Renal cortical epithelial cell (primary cell): ENCODE measurements at places on chromosomes 12 and 14.
A peak's percentile ranks its signal among the peaks of the same experiment; 100 is the strongest.

- DNase-seq: no peak
These were observed 28.8 kb downstream of the SENP1 start for GRCh38 chr12:48077111-48077510.

GRCh38 chr14:33671556-33671955 lies 279.3 kb downstream of the EGLN3 start:
- peak; percentile 23 for DNase-seq

DNA sequence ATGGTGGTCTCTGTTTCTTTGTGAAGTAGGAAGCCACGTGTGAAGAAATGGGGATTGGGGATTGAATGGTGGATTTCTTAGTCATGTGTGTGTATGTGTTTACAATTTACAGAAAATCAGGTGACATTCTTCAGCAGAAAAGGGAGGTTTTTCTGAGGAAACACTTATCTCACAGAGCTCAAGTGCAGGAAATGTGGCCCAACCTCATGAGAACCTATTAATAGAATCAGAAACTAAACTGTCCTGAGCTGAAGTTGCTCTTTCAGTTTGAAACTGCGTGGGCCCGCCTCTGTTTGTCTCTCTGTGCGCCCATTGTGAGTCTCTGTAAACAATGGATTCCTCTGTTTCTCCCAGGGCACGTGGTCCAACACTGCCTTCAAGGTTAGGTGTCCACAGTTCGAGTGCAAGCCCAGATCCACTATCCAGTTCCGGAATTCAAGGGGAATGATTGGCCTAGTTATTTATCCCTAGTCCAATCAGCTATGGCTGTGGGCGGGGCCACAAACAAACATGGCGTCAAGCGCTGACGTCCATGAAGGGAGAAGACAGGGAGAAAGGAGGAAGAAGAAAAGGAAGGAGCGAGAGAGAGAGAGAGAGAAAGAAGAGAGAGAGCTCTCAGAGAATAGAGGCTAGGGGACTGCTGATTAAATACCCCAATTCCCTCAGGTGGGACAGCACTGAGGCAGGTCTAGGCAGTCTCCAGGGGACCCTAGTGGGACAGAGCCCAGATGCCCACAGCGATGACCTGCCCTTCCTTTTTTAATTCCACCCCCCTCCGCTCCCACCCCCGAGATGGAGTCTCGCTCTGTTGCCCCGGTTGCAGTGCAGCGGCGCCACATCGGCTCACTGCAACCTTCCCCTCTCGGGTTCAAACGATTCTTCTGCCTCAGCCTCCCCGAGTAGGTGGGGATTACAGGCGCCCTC lies 31.4 kb upstream of the C12orf76 start:
- no peak for DNase-seq

DNA sequence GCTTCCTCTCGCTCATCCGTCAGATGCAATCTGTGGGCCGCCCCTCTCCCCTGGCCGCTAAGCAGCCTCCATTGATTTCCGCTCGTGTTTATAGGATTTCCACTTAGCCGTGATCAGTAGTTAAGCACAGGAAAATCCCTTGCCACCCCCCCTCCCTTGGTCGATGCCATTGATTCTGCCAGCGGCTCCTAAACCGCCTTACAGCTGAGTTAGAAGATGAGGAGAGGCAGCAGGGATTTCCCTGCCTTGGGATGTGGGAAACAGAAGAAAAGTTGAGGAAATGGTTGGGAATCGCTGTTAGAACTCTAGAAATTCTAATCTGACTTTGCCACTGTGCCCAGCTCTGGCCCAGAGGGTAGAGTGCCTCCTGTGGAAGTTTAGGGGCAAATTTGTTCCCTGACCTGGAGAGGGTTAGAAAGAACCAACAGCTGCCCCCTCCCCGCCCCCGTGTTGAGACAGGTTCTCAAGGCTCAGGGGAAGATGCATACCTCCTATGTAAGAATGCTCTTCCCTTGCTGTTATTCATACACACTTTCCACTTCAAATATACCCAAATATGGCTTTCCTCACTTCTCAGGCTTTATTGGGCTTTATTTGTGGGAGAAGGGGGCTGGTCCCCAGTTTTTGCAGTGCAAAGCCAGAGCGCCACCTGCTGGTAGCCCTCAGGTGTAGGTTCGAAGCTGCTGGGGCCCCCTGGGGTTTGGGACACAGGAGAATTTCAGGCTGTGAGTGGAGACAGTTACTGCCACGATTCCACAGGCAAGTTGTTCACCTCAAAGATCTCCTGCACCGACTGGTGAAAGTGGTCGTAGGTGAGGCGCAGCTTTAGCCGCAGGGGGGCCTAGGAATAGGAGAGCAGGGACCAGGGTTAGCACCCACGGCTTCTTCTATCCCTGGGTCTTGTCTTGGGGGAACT lies 3.2 kb downstream of the THTPA start:
- DNase-seq: peak; percentile 26

GRCh38 chr14:103186241-103186822 lies 63.1 kb downstream of the TNFAIP2 start:
- DNase-seq: no peak

DNA sequence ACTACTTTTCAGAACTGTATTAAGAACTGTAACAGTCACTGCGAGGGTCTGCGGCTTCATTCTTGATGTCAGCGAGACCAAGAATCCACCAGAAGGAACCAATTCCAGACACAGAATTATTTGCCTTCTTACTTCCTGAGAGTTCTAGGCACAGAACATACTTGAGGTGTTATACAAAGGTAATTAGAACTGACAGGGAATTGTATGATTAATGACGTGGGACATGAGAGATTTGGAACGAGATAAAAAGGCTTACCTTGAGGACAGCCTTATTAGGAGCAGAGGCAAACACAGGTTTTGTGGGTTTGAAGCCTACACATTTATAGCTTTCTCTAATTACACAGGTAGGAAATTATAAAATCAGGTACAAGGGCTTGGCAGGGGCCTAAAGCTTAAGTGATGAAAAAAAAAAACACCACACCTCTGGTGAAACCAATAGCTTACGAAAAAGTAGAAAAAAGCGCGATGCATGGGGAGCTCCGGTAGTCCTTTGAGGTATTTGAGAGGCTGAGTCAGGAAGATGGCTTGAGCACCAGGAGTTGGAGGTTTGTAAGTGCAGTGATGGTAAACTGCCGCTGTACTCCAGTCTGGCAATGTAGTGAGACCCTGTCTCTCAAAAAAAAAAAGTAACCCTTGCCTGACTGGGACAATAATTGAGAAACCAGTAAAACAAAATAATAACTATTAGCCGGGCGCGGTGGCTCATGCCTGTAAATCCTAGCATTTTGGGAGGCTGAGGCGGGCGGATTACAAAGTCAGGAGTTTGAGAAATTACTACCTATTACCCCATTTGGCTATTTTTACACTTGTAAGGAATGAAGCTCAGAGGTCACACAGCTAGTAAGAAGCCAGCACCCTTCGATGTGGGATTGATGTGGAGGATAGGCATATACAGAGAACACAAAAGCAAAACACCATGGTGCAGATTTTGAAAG lies 795 bp upstream of the ACOT2 start:
- DNase-seq: peak; percentile 59

- DNase-seq: no peak
These were observed 503.0 kb downstream of the NPAS3 start for GRCh38 chr14:33441633-33442032.

DNA sequence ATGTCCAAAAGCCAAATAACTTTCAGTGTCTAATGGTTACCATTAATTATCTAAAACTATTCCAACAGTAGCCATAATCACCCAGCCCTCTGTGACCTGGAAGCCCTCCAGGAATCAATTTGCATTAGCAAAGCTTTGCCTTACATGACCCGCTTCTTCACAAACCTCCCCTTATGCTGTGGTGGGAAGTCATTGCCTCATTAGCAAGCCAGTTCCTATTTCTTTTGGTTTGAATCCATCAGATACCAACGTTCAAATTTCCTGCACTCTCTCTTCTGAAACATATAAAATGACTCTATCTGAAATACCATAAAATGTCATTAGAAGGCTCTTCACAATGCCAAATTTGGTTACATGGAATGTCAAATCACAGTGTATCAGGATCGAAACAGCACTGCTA lies 268.3 kb upstream of the PRKD1 start:
- DNase-seq: peak; percentile 23

GRCh38 chr12:53078425-53079225 lies 565 bp downstream of the SPRYD3 start:
- no peak for DNase-seq

DNA sequence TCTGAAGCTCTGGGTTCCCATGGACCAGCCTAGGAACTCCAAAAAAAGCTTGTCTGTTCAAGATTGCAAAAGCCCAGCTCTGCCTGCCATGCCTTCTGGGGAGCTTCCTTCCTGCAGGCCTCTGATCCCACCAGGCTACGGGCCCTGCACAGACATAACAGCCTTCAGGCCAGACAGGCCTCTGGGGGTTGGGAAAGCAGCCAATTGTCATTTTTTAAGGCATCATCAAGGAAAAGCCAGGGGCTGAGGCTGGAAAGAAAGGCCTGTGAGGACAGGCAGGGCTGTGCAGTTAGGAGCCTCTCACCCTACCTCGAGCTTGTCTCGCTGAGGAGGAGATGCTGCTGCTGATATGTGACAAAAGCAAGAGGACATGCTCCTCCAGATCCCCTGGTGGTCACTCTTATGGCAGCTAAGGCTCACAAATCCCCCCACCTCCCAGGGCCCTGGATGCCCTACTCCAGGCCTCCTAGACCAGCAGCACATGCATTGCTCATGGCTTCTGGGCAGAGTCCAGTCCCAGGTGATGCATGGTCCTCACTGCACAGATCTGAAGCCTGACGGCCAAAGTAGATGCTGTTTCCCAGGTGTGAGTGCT lies 2.9 kb downstream of the TMEM229B start:
- DNase-seq: no peak

- no peak for DNase-seq
These were observed 164.2 kb downstream of the SSPN start for GRCh38 chr12:26359576-26359975.

GRCh38 chr12:6958609-6959057 lies 7.5 kb downstream of the PTPN6 start:
- DNase-seq: no peak

GRCh38 chr12:110636516-110636915 lies 22.6 kb downstream of the TCTN1 start:
- peak; percentile 29 for DNase-seq

DNA sequence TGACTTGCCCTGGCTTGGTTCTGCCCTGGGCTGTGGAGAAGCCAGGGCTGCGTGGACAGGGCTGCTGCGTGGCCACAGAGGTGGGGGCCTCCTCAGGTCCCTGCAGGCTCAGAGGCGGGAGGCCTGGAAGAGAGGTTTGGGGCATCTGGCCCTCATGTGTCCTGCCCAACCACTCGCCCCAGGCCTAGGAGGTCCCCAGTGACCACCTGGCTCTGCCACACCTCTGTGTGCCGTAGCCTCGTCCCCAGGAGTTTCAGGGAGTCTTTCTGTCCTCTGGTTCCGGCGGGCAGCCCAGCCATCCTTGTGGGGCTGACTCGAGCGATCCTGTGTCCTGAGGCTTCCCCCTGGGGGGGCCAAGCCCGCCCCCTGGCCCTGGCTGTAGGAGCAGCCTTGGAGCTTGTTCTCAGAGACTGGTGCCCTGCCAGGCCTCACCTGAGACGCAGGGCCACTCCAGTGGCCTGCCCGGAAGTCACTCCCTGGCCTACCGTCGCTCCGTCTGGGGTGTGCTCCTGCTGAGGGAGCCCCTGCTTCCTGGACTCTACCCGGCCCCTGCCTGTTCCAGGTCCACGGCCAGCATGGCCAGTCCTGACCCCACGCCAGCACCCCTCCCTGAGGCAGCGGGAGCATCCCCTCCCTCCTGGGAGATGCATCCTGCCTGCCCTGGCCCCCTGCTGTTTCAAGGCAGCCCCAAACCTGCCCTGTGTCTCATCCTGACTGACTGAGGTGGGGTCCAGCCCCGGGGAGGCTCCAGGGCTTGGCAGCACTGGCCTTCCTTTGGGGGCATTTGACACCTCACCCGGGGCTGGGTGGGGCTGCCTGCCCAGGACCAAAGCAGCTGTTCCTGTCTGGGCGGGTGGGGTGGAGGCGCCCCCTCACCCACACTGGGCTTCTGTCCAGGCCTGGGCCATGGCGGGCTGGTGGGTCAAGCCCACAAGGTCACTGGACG lies 13.9 kb downstream of the ASPG start:
- DNase-seq: no peak

GRCh38 chr14:76963372-76963771 lies 65.1 kb downstream of the IRF2BPL start:
- no peak for DNase-seq

- no peak for DNase-seq
These were observed 67.3 kb downstream of the PRIMA1 start for GRCh38 chr14:93720981-93721483.

- no peak for DNase-seq
These were observed 13.8 kb downstream of the PCBP2 start for GRCh38 chr12:53465679-53466078.

DNA sequence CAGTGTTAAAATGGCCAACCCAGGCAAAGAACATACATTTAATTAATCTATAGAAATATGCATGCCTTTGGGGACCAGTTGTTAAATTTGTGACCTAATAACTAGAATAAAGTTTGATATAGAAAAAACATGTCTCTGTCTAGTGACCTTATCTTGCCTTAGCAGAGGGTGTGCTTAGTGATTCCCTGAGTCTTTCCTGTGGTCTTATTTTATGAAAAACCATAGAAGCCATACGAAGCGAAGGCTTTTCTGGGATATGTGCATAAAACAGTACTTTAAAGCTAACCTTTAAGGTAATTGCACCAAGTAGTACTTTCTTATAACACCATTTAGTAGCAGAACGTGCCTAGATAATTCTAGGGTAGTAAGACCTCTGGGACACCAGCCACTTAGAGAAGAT lies 379.4 kb downstream of the ZFP36L1 start:
- no peak for DNase-seq

- no peak for DNase-seq
These were observed 469.1 kb upstream of the RPL10L start for GRCh38 chr14:47120645-47121044.

GRCh38 chr12:12495536-12495935 lies 67.1 kb downstream of the DUSP16 start:
- peak; percentile 42 for DNase-seq

DNA sequence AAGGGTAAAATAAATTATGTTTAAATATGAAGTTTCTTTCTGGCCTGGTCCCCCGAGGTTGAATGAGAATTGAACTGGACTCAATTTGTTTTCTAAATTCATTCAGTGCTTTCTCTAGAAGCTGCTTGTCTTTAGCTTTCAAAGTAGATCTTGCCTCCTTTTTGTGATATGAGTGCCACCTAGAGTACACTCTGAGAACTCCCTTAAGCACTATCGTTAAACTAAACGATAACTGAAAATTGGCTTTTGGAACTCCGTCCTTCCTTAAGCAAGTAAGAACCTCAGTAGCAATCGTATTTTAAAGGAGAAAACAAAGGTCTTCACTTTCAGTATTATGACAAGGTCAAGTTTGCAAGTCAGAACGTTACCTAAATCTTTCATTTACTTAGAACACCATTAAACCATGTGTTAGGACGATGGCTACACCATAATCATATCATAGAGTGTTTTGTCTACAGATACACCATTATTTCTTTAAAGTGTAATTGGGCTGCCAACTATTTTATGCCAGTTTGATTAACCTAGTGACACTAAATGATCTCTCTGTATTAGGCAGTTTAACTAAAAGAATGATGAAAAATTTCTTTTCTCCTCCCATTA lies 364.8 kb downstream of the SNAPC1 start:
- DNase-seq: peak; percentile 72

- DNase-seq: no peak
These were observed 27.1 kb downstream of the FMNL3 start for GRCh38 chr12:49680075-49680474.

- DNase-seq: no peak
These were observed 593.0 kb upstream of the ATP2B1 start for GRCh38 chr12:90301561-90302133.
